ENCODE measurements at places on chromosomes 4 and X. TPM values are rescaled to one million over a fixed set of nuclear protein-coding genes. Genes with fewer than 3 reads are reported as not detected.

GRCh38 chr4:73908965-73909364 lies 39.8 kb downstream of the CXCL1 start:
- no peak for DNase-seq

DNA sequence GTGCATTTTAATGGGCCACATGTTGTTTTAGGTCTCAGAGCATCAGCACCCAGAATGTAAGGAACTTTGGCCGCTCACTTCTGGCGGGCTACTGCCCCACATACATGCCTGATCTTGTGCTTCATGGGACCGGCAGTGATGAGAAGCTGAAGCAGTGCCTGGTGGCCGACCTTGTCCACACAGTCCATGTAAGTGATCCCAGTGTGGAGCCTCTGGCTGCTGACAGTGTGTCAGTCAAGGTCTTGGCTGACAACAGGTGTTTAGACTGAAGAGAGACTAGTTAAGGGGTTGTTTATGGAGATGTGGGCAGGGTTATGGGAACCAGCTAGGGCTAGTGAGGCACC lies 101.4 kb downstream of the FNIP2 start:
- DNase-seq, result no peak

DNA sequence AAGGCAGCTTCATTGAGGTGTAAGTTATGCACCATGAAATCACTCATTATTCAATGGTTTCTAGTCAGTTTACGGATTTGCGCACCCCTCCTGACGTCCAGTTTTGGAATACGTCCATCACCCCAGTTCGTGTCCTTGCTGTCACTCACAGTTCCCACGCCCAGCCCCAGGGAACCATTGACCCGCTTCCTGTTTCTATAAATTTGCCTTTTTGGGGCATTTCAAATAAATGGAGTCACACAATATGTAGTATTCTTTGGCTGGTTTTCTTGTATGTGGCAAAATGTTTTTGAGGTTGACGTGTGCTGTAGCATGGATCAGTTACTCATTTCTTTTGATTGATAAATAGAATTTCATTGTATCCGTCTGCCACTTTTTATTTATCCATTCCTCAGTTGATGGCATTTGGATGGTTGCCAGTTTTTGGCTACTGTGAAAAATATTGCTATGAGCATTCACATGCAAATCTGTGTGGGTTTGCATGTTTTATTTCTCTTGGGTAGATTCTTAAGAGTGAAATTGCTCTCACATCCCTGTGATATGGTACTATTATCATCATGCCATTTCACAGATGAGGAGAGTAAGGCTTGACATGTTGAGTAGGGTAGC lies 18.4 kb upstream of the SORCS2 start:
- no peak for DNase-seq

- DNase-seq, result no peak
Observed at GRCh38 chr4:169080981-169081380, 70.9 kb upstream of the CBR4 start.

Gene EDA
- 113 TPM for total RNA-seq

Gene RTL5
- total RNA-seq, result 8.4 TPM

Gene KANTR
- 10.5 TPM for total RNA-seq

DNA sequence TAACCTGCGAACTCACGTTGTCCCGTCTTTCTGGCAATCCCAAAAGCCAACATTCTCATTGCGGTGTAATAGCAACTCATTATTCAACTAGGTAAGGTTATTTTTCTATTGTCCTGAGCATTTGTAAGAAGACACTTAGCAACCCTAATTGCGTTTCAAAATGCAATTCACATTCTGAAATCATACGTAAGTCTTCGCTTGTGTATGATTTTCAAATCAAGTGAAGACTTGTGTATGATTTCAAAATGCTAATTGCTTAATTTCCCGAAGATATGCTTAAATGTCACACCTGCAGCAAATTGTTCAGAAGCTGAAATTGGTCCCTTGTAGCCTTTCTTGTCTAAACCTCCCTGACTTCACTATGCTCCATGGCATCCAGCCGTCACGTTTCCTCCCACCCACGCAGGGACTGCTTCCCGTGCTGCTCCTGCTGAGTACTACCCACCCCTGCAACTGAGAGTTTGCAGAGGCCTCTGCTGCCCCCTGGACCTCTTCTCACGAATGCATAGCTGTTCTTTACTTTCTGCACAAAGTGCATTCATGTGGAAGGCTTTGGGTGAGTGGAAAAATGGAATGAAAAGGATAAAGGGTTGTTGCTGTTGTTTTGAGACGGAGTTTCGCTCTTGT lies 40.8 kb upstream of the CLDN24 start:
- peak; percentile 70 for DNase-seq

DNA sequence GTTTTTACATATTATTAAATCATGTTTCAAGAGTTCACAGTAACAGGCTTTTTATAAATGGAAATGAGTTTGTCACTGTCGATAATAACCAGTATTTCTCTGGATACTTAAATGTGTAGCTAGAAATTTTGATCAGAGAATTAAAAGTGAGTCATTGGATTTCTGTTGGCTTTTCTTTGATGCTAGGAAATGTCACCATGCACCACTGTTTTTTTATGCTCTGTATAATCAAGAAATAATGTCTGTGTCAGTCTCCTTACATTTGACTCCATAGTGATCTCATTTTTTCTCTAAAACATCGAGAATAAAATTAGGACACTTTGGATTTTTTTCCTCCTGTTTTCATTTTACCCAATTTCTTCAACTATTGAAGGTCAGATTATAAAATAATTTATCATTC lies 234.2 kb downstream of the RAPGEF2 start:
- DNase-seq, result no peak

DNA sequence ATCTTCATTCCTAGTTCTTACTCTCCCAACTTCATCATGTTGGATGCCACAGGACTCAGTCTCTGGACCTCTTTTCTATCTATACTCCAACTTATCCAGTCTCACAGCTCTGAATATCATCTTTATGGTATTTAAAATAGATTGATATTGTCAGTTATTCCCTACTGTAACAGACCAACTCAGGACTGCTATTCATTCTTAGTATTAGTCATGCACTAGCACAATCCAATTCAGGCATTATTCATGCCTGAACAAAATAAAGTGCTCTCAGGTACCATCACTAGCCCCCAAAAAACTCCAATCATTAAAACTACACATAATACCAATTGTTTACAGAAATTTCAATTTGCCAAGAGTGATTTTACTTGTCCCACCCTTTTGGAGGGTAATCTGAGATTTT lies 37.7 kb downstream of the FRYL start:
- no peak for DNase-seq

Gene ARR3
- total RNA-seq, result not detected

- DNase-seq, result no peak
Observed at GRCh38 chr4:7130621-7131211, 61.6 kb upstream of the SORCS2 start.

DNA sequence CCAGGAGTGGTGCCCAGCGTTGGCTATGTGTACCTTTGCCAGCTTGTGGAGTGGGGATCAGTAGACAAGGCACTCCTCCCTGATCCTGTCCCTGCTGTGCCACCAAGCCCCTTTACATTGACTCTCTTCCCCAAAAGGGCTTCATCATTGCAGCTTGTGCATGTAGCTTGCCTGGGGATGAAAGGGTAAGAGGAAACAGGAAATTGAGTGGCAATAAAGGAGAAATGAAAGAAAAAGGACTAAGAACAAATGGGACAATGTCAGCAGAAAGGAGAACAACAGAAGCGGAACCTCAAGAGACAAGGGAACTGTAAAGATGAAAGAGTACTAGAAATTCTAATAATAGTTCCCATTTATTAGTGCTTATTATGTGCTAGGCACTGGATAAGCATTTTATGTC lies 8.7 kb upstream of the IL13RA1 start:
- no peak for DNase-seq

DNA sequence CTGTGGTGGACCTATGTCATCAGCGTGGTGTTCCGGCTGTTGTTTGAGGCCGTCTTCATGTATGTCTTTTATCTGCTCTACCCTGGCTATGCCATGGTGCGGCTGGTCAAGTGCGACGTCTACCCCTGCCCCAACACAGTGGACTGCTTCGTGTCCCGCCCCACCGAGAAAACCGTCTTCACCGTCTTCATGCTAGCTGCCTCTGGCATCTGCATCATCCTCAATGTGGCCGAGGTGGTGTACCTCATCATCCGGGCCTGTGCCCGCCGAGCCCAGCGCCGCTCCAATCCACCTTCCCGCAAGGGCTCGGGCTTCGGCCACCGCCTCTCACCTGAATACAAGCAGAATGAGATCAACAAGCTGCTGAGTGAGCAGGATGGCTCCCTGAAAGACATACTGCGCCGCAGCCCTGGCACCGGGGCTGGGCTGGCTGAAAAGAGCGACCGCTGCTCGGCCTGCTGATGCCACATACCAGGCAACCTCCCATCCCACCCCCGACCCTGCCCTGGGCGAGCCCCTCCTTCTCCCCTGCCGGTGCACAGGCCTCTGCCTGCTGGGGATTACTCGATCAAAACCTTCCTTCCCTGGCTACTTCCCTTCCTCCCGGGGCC lies 1.2 kb downstream of the GJB1 start:
- peak; percentile 51 for DNase-seq

Data from endodermal cell (in vitro differentiated cells).